Germinal center (tissue), 1 donor: ENCODE measurements at places on chromosomes 7 and 10.
A peak's percentile ranks its signal among the peaks of the same experiment; 100 is the strongest.

DNA sequence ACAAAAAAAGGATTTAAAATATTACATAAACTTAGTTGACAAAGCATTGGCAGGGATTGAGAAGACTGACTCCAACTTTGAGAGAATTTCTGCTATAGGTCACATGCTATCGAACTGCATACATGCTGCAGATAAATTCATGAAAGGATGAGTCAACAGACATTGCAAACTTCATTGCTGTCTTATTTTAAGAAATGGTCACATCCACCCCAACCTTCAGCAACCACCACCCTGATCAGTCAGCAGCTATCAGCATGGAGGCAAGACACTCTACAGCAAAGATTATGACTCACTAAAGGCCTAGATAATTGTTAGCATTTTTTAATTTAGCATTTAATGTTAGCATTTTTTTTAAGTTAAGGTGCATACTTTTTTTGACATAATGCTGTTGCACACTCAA lies 73.6 kb downstream of the AGK start:
- no peak for DNase-seq

DNA sequence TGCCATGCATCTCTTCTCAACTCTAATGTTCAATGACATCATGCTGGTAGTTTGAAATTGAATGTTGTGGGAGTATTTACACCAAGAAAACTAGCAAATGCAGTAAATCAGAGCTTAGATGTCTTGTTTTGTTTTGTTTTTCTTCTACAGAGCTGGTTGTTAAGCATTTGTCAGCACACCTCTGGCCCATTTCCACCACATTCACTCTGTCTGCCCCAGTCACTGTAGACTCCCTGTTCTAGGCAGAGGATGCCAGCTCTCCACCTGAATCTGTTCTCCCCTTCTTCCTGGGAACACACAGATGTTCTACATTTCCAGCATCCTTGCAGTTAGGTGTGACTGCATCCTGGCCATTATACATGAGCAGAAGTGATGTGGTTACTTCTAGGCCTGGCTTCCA lies 4.1 kb upstream of the ARHGAP22 start:
- DNase-seq = no peak

DNA sequence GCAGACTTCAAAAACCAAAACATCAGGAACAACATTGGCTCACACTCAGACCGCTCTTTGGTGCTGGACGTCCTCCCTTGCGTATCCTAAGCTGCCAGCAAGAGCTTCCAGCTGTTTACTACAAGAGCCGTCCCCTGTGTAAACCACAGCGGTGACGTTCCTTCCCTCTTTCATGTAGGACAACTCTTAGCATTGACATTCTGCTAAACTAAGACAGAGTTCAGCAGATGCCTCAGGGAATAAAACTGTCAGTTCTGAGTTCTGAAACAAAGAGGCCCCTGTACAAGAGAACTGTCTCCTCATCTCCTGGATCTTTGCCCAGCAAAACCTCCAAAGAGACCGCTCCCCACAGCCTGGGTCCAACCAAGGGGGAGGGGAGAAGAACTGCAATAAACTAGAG lies 57.8 kb upstream of the OPALIN start:
- no peak for DNase-seq

DNA sequence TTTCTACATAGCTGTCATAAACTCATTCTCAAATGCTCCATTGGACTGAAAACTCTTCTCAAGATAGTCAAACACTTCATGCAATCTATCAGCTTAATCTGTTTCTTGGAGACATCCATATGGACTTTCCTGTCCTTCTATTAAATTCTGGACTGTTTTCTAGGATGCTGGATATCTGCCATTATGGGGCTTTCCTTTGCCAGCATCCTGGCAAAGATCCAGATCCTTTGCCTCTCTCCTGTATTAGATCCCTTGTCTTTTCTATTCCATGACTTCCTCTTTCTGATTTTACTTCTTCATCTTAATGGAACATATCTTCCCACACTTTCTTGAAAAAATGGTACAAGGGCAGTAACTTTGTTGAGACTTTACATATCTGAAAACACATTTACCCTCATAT lies 35.9 kb upstream of the SKAP2 start:
- no peak for DNase-seq

DNA sequence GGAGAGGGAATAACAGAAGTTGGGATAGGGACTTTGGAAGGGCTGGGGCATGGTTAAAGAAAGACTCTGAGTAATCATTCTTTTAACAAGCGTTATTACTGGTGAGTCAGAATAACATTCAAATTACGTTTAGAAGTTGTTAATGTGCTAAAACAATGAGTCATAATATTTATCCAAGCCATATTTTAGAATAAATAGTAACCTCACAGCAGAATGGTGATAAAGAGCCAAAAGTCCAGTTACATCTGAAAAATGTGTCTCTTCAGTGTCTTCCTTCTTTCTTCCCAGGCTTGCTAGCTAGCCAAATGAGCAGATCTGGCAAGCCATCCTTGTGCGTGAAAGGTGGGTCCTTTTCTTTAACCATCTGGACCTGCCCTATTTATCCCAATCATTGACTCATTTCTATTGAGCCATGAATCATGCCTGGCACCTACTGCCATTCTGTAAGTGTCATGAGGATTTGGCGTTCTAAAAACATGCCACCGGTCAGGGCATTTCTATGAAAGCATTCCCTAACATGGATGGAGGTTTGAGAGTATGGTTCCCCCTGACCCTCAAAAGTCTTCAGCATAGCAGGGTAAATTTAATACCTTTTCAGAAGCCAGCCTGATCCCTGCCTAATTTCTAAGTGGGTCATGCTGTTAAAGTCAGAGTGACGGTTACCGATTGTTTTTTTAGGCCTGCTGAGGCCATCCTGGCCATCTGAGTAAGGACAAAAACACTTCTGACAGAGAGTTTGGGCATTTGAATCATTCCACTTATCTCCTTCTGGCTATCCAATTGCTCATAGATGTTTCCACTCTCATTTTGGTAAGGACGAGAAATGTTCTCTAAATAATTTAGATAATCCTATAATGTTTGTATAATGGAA lies 26.9 kb downstream of the MYPN start:
- no peak for DNase-seq

GRCh38 chr10:88028654-88029053 lies 165.2 kb downstream of the PTEN start:
- no peak for DNase-seq

- DNase-seq = no peak
These were observed 609.9 kb downstream of the DNAJB9 start for GRCh38 chr7:109179601-109180000.

GRCh38 chr10:66943590-66943989 lies 17.8 kb downstream of the LRRTM3 start:
- no peak for DNase-seq

GRCh38 chr7:30864101-30864500 lies 47.6 kb upstream of the AQP1 start:
- DNase-seq = no peak

- no peak for DNase-seq
These were observed 1.4 kb downstream of the FXYD4 start for GRCh38 chr10:43372765-43373361.

DNA sequence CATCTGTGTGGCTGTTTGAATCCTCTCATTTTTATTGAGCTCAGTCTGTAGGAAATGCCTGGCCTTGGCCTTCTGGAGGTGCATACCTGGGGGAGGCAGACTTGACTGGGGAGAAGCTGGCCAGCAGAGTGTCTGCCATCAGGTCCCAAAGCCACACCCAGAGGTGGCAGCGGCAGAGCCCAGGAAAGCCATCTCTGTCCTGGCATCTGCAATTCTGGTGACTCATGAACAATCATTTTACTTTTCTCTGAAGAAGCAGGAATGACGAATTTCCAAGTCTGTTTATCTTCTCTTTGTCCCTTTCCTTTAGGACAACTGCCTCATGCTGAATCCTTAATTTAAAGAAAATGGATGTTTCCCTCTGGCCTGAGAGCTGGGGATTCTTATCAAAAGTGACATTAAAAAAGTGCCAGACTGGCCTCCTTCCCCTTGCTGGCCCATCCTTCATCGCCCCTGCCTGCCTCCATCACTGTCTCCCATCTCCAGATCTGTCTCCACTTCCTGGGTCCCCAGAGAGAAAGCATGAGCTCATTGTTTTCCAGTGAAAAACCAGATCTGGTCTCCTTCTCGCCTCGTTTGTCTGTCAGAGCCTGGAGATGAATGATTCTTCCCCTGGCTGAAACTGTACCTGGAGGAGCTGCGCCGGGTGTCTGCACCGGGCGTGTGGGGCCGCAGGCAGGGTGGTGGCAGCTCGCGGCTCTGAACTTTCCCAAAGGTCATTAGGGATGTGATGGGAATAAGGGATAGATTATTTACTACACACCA lies 124.5 kb downstream of the TMEM178B start:
- no peak for DNase-seq

DNA sequence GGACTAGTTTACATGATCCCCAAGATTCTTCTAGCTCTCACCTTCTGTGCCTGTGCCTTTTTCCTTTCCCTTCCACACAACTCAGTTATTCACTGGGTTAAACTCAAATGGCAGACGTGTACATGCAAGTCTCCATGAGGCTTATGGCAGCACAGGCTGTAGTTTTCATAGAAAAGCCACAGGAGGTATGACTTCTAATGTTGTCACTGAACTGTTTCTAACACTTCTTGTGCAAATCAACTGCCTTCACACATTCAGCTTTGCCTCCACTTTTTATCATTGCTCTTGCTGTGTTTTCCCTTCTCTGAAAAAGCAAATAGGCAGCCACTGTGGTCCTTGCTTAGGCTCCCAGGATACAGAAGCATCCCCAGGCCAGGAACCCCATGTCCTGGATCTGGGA lies 5.3 kb upstream of the GIMAP5 start:
- DNase-seq = no peak

- DNase-seq = no peak
These were observed 189.9 kb upstream of the ADO start for GRCh38 chr10:62614389-62615157.

GRCh38 chr7:153590136-153590535 lies 462.1 kb upstream of the DPP6 start:
- no peak for DNase-seq

DNA sequence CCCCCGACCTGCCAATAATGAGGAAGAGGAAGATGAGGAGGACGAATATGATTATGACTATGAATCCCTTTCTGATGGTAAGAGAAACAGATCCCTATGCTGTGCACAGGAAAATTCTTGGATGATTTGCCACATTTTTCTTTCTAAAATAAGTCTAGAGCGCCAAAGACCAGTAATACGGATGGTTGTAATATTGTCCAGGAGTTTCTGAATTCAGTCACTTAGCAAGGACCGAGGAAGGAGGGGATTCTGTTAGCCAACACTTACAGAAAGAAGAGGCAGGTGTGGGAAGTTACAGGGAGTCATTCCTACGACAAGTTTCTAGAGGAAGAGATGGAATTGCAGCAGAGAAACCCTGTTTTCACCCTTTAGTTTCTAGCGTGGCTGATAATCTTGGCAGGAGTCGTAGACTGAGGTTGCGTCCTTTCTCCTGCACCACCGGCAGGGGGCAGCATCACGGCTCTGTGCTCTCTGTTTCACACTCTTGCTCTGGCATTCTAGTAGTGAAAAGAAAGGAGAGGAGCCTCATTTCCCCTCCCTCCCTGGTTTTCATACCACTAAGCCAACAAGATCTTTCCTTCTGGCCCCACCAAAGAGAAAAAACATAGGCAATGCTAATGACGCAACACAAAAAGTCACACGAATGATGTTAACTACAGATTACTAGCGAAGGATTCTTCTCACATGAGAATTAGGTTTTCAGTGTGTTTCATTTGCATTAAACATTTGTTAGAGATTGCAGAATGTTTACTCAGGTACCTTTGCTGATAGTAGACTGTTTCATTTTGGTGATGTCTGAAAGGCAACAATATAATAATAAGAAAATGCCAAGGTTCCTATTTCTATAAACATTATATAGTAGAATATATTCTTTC lies 82.7 kb downstream of the NOC3L start:
- peak; percentile 34 for DNase-seq

DNA sequence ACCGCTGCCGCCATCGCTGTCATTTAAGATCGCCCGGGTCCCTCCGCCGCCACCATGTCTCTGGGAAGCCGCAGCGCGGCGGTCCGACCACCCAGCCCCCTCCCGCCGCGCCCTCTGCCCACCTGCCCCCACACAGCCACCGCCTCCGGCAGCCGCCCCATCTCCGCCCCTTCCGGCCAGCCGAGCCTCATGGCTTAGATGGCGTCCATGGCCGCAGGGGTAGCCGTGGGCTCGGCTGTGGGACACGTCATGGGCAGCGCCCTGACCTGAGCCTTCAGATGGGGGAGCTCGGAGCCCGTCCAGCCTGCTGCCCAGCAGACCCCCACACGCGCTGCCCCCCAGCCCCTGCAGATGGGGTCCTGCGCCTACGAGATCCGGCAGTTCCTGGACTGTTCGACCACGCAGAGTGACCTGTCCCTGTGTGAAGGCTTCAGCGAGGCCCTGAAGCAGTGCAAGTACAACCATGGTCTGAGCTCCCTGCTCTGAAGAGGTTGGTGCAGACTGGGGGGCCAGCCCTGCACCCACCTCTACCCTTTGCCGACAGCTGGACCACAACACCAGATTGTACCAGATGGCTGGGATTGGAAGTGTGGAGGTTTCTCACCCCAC lies 38.0 kb upstream of the TARP start:
- peak; percentile 11 for DNase-seq

DNA sequence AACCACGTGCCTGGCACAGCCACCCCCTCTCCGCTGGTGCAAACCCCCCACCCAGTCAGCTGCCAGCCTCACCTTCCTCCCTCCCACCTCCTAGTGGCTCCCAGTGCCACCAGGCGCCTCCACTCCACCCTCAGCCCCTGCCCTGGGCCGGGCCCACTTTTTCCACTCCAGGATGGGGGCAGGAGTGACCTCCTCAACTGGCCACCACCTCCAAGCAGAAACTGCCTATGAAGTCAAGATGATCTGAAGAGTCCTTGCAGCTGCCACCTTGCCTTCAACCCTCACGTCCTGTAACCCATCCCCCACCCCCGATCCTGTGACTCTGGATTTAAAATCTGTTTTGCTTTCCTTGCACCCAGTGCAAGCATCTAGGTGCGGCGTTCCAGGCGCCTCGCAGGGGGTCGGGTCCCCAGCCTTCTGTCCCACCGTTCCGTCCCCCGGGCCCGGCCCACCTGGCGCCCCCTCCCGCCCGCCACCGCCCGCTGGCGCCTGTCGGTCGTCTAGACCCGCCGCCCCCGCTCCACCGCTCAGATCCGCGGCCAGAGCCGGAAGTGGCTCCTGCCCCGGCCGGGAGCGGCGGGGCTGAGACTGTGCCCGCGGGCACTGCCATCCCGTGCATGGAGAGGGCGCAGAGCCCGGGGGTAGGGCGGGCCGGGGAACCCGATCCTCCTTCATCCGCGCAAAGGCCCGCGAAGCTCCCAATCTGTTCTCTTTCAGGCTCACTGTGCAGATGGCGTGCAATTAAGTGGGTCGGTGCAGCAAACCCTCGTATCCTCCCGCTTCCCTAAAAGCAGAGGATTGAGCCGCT lies 51.2 kb upstream of the GTF2I start:
- DNase-seq = peak; percentile 63

DNA sequence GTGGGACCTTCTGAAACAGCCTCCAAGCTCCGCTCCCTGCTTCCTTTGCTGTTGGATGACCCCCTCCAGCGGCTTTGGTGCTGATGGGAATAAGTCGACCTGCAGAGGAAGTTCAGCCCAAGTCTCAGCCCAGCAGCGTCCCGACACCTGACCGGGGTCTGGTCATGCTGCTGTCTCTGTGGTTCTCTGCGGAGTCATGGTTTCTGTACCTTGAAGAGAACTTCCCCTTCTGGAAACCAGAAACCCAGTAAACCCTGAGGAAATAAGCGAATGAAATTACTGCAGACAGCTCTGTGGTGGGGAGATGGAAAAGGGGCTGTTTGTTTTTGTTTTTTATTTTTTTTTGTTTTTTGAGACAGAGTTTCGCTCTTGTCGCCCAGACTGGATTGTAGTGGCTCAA lies 18.3 kb upstream of the ZNF12 start:
- peak; percentile 68 for DNase-seq

- DNase-seq = no peak
These were observed 37.7 kb upstream of the KLF6 start for GRCh38 chr10:3822541-3823330.
